Activated T-helper 9 cell treated with anti-CD3 and anti-CD28 coated beads, Interleukin-2, amount 50 U/mL, for 16 hours (primary cell): ENCODE measurements at places on chromosomes 7 and 10.
A peak's percentile ranks its signal among the peaks of the same experiment; 100 is the strongest.

DNA sequence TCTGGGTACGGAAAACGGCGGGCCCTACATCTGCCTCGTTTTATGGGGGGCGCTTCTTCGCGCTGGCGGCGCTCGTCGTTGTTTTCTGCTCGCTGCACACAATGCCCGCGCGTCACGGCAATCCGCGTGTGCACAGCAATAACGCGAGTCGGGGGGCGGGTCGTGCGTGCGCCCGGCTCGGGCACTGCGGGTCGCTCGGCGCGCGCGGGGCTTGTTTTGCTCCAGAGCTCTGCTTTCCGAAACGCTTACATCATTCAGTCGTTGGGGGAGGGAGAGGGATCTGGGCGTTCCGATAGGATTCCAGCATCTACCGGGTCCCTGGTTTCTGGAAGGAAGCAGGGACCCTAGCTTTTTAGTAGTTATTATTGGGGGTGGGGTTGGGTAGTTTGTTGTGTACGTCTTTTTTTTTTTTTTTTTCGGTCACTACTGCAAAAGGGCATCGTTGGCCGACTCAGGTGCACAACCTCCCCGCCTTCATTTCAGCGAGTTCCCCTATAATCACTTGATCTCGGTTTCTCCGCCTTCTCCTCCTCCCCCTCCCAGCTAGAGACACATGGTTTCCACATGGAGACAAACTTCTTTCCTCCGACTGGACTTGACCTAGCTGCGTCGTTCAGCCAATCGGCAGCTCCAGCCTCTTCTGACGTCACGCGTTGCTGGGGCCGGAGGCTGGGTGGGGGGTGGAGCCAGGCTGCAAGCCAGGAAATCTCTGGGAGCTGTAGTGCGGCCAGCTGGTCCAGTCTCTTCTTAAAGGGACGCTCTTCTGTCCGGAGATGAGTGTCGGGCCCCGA lies 3.5 kb downstream of the MXI1 start:
- DNase-seq, result peak; percentile 88

DNA sequence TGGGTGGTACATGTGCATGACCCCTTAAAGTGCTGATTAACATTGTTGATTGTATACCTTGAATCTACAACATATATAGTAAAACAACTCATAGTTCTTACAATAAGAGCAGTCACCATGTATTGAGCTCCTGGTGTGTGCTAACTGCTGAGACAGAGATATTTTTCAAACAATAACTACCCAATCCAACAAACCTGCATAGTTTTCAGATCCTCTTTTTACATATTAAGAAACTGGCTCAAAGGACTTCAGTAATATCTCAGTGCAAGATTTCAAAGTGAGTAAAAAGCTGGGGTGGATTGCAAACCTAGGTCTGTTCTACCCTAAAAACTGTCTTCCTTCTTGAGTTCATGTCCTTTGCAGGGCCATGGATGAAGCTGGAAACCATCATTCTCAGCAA lies 272.2 kb downstream of the SNX13 start:
- DNase-seq, result no peak

DNA sequence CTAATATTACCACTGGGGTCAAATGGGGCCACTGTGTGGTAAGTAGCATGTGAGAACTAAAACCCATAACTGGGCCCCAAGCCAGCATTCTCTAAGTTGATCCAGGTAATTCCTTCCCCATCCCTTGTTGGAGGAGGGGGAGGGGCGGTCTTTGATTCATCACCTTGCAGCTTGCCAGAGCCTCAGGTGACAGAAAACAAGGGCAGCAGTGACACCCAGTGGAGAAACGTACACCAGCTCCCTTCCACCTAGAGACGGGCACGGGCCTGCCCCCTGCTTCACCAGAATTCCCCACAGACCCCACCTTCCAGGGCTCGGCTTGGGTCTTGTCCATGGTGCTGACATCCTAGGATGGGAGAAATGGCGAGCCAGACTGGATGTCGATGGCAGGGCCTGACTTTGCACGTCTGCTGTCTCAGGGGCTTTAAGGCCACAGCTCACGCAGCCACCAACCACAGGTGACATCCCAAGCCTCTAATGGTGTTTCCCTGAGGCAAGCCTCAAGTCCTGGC lies 102.0 kb downstream of the STRA8 start:
- DNase-seq, result no peak

DNA sequence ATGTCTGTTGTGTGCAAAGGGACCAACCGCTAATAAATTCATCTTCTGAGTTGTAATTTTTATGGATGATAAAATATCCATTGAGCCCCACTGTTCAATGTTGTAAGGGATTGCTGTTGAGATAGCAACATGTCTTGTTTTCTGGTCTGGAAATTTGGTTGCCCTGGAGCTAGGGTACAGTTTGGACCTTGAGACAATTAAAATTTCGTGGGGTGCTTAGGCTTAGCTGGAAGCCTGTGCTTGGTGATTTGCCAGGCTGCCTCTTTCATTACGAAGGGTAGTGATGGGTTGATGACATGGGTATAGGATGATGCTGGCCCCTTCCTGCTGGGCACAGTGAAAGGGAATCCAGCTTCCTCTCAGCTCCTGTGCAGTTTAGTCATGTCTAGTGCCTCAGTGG lies 43.6 kb downstream of the PLCE1 start:
- no peak for DNase-seq

GRCh38 chr7:102220960-102221800 lies 65.5 kb upstream of the SH2B2 start:
- no peak for DNase-seq

GRCh38 chr7:11625669-11626068 lies 206.3 kb downstream of the THSD7A start:
- no peak for DNase-seq

- DNase-seq, result no peak
Observed at GRCh38 chr10:111472445-111472844, 395.6 kb downstream of the ADRA2A start.

- DNase-seq, result no peak
Observed at GRCh38 chr10:95728526-95728925, 27.4 kb upstream of the ENTPD1 start.

DNA sequence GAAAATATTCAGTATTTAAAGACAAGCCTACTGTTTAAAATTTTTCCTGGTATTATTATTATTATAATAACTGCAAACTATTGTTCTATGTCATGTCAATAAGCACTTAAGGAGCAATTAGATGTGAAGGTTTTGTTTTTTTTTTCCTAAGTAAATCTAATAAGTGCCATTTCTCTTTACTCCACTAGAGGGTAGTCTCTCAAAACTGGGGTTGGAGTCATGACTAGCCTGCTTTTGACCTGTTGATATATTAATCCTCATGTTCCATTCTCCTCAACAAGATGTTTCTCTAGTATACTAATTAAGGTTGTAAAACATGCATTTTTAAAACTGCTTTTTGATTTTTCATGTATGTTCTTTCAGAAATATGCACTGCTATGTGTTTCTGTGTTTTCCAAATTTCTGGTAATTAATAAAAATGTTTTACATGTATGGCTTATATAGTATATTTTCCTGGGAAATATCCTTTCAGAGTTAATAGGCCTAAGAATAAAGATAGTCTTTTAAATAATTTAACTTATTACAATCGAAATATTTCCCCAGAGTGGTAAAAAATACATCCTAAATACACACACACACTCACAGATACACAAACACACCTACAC lies 1.0 kb upstream of the LRRN3 start:
- no peak for DNase-seq

DNA sequence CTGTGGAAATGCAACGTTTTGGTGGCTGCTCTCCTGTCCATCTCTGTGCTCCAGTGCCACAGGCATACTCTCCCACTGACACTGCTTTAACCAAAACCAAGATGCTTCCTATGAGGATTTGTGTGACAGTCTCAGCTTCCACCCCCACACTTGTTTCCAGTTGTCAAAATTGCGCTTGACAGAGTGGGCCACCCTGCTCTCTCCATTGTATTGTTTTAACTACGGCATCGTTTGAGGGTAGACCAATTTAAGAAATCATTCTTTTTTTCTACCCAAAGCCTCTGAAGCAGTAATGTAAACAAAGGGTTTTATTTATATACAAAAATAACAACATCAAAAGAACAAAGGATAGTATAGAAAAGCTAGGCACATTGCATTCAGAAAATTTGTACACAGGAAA lies 178.0 kb downstream of the INHBA start:
- DNase-seq, result no peak

- no peak for DNase-seq
Observed at GRCh38 chr7:148318838-148319237, 271.7 kb upstream of the C7orf33 start.

DNA sequence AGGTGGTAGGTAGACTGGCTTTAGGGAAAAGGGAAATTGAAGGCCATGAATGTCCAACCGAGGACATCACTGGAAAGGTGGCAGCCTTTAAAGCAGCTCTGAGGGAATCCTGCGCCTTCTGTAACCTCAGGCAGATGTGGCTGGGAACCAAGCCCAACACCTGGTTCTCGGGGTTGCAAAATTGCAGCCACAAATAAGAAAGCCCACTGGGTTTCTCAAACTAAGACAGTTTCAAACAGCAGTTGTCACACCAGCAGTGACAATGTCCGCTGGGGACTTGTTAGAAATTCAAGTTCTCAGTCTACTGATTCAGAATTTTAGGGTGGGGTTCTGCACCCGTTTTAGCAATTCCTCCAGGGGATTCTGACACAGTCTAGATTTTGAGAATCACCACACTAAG lies 42.7 kb upstream of the STEAP1B start:
- DNase-seq, result no peak

GRCh38 chr10:7611909-7612308 lies 54.9 kb downstream of the ITIH5 start:
- DNase-seq, result no peak

DNA sequence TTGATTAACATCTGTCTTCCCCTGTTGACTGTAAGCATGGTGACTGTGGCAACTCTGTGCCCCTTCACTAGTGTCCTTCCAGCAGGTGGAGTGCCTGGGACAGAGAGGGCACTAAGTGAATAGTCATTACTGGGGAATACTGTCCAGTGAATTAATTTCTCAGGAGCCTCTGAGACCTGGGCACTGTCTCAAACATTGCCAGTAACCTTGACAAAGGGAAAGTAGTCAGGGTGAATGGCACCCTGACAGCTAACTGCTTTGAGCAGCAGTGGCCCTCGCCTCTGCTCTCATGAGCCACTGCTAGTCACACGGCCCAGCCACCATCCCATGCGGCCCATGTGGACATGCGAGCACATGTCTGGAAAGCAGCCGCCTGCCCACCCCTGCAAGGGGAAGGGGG lies 13.1 kb upstream of the GRB10 start:
- DNase-seq, result no peak

- DNase-seq, result no peak
Observed at GRCh38 chr7:144869082-144869481, 33.2 kb upstream of the TPK1 start.

DNA sequence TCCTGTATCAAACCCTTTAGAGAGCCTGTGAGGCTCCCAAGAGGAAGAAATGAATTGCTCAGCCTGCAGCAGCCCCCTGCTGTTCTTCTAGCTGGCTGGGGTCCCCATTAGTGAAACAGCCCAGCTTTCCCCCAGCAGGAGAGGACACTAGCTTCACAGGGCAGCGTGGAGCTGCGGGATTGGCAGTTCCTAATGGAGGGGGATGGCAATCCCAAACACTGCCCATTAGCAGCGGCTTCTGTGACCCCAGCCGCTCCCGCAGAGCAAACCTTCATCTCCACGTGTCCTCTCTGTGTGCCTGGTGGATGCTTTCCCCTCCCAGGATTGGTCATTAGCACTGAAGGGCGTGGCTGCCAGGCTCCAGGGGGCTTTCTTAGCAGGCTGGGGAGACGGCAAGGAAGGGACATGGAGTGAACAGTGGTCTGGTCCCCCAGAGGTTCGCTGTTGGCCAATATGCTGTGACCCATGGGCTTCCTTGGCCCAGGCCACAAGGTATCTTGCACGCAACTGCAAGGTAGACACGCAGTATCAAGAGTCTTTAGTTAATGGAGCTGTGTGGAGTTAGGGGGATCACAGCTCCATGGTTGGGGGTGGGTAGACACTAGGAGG lies 322.5 kb upstream of the ZMIZ1 start:
- no peak for DNase-seq

DNA sequence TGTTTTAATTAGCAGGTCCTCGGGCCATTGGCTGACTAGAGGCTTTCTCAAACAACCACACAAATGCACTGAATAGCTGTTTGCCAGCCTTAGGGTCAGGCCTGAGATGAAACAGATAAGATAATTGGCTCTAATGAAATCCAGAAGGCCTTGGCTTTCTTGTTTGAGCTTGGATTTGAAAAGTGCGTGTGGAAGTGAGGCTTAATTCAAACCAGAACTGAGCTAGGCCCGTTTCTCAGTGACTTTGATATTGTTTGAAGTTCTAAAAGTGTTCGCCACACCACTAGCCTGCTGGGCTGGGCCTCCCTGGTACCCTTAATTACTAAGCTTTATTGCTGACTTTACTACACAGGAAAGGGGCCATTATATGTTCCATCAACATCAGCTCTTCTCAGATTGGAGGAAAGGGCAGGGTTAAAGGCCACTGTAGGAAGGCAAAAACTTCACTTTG lies 270.6 kb downstream of the TWIST1 start:
- no peak for DNase-seq

GRCh38 chr7:77222065-77222464 lies 22.4 kb upstream of the FGL2 start:
- DNase-seq, result no peak
